Activated CD8-positive, alpha-beta T cell treated with anti-CD3 and anti-CD28 coated beads, Interleukin-2, amount 10 ng/mL, durations not matched to agents 7 days and 5 days (primary cell): ENCODE measurements at places on chromosomes 13 and 19. TPM values are rescaled to one million over a fixed set of nuclear protein-coding genes. Genes with fewer than 3 reads are reported as not detected.

The PLPPR3 gene
- total RNA-seq, result not detected

The PSG1 gene
- not detected for total RNA-seq

The SOX1 gene
- not detected for total RNA-seq

The CEACAM3 gene
- total RNA-seq, result not detected

The TEX29 gene
- total RNA-seq, result not detected

The ZNF562 gene
- 29.2 TPM for total RNA-seq

The P2RY11 gene
- total RNA-seq, result 53.6 TPM

The KCNRG gene
- 0.18 TPM for total RNA-seq

The SCN1B gene
- 0.57 TPM for total RNA-seq

- H3K36me3 ChIP-seq, result no peaks in the 10 kb centered on the region
- H3K27ac ChIP-seq, result no peak overlapping the region
- no peak overlapping the region for H3K4me3 ChIP-seq
- peaks cover 6% of the 10 kb centered on the region for H3K4me1 ChIP-seq
- no peaks in the 10 kb centered on the region for H3K27me3 ChIP-seq
Measured at GRCh38 chr13:33524086-33524485, 238.5 kb upstream of the STARD13 start.

GRCh38 chr13:78700121-78700910 lies 41.4 kb upstream of the OBI1 start:
- H3K36me3 ChIP-seq, result no peaks in the 10 kb centered on the region
- no peaks in the 10 kb centered on the region for H3K27me3 ChIP-seq
- no peak overlapping the region for H3K4me3 ChIP-seq
- H3K27ac ChIP-seq, result no peak overlapping the region
- H3K4me1 ChIP-seq, result no peaks in the 10 kb centered on the region

GRCh38 chr13:43838909-43839308 lies 40.6 kb downstream of the CCDC122 start:
- H3K27ac ChIP-seq, result no peak overlapping the region
- H3K36me3 ChIP-seq, result no peaks in the 10 kb centered on the region
- no peak overlapping the region for H3K4me3 ChIP-seq
- no peaks in the 10 kb centered on the region for H3K4me1 ChIP-seq
- DNase-seq, result no peak

- H3K27me3 ChIP-seq, result no peaks in the 10 kb centered on the region
- no peak overlapping the region for H3K4me3 ChIP-seq
- H3K4me1 ChIP-seq, result no peaks in the 10 kb centered on the region
- no peaks in the 10 kb centered on the region for H3K36me3 ChIP-seq
- DNase-seq, result no peak
Measured at GRCh38 chr19:53971673-53972072, 8.9 kb downstream of the CACNG8 start.

- H3K36me3 ChIP-seq, result no peaks in the 10 kb centered on the region
- no peaks in the 10 kb centered on the region for H3K27me3 ChIP-seq
- no peaks in the 10 kb centered on the region for H3K4me1 ChIP-seq
- DNase-seq, result no peak
- no peak overlapping the region for H3K4me3 ChIP-seq
- H3K27ac ChIP-seq, result no peak overlapping the region
Measured at GRCh38 chr13:85108356-85108755, 690.9 kb downstream of the SLITRK6 start.

DNA sequence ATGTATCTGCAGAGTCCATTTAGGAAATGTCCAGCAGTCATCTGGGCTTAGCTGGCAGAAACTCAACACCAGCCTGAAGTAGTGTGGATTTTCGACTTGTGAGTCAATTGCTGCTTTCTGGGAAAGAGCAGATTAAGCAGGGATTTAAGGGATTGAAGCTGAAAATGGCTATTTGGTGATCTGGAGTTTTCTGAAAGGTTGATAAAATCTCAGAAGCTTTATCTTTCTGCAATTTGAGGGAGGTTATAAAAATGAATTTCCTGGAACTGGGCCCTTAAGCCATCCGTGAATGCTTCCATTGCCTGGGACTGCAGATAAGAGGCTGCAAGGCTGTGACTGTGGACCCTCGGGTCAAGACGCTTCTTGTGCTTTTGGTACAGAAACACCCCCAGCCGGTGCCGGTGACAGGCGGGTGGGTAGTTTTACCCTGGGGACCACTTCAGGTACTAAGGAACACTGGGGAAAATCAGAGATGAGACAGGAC lies 61.5 kb downstream of the COL4A1 start:
- H3K4me3 ChIP-seq, result no peak overlapping the region
- no peak for DNase-seq
- H3K4me1 ChIP-seq, result no peaks in the 10 kb centered on the region
- no peaks in the 10 kb centered on the region for H3K36me3 ChIP-seq
- H3K27ac ChIP-seq, result no peak overlapping the region
- H3K27me3 ChIP-seq, result peaks cover 2% of the 10 kb centered on the region

DNA sequence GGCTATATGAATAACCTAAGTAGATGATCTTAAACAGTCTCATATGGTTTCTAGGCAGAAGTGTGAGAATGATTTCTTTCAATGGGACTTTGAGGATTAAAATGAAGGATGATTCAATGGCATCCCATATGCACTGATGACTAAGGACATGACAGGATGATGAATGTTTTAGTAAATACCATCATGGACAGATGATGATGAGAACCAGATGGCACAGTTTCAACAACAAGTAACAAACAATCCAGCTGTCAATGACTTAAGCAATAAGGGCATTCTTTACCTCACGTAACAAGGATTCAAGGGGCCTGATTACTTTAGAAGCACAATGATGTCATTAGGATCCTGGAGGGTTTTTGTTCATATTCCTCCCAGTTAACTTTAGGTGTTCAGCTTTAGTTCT lies 2678.4 kb downstream of the PCDH9 start:
- no peaks in the 10 kb centered on the region for H3K27me3 ChIP-seq
- no peak overlapping the region for H3K4me3 ChIP-seq
- no peaks in the 10 kb centered on the region for H3K36me3 ChIP-seq

DNA sequence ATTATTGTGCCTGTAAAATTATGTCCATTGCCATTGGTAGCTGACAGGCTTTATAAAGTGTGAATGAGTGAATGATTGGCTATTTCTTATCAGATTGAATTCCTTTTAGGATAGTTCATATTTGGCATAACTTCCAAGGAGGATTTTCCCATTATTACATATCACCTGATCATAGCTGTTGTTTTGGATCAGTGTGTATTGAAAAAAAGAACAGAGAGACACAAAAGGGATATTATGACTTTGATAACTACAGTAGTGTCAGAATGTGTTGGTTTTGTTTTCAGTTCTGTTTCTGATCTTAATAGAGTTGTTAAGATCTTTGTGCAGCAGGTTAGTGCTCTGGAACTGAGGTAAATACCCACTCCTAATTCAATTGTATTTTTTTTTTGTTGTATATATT lies 103.8 kb downstream of the LRCH1 start:
- peaks cover 20% of the 10 kb centered on the region for H3K4me1 ChIP-seq
- DNase-seq, result no peak
- no peak overlapping the region for H3K27ac ChIP-seq
